Spinal cord (tissue), 10 donors: ENCODE measurements at places on chromosomes 4 and X. TPM values are rescaled to one million over a fixed set of nuclear protein-coding genes. Genes with fewer than 3 reads are reported as not detected.

DNA sequence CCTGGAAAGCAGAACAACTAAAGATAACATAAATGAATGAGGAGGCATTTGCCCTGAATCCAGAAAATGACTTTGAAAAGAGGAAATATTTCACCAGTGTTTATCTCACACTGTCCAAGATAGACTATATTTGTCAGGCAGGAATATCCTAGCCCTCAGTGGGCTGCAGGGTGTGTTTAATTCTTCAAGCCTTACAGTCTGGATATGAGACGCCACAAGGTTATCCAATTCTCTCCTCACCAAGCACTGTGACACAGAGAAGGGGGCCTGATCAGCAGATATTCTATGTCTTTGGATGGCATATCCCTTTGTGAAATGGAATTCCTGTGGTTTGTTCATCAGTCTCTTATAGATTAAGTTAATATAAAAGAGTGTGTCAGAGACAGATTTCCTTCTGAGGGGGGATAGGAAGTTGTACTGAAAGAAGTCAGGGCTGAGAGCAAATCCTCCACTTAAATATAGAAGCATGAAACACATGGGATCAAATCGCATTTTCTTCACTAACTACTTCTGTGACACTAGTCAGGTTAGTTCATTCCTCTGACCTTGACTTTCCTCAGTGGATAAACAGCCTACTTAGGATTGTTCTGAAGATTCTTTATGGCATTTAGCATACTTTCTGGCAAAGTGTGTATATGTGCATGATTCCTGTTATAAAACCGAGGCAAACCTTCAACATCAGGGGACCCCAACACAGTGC is 6.8 kb upstream of the G3BP2 start:
- H3K36me3 ChIP-seq, result peaks cover 3% of the 10 kb centered on the region
- no peak overlapping the region for H3K4me3 ChIP-seq
- no peak for DNase-seq
- no peak overlapping the region for H3K27ac ChIP-seq
- no peaks in the 10 kb centered on the region for H3K4me1 ChIP-seq

The CCDC158 gene
- total RNA-seq, result 2.9 TPM

GRCh38 chrX:143632625-143633410 is 3.1 kb downstream of the SLITRK4 start:
- DNase-seq, result no peak
- H3K27me3 ChIP-seq, result peaks cover 2% of the 10 kb centered on the region
- H3K27ac ChIP-seq, result no peak overlapping the region
- peak overlapping the region; percentile 55 for H3K4me3 ChIP-seq
- peaks cover 4% of the 10 kb centered on the region for H3K4me1 ChIP-seq

GRCh38 chrX:12159799-12160198 is 21.5 kb downstream of the FRMPD4 start:
- no peak overlapping the region for H3K4me3 ChIP-seq
- no peak for DNase-seq
- no peak overlapping the region for H3K27ac ChIP-seq
- no peaks in the 10 kb centered on the region for H3K4me1 ChIP-seq
- H3K27me3 ChIP-seq, result no peaks in the 10 kb centered on the region
- H3K36me3 ChIP-seq, result no peaks in the 10 kb centered on the region

The TCEAL6 gene
- 6.2 TPM for total RNA-seq
